Activated CD4-positive, alpha-beta T cell treated with anti-CD3 and anti-CD28 coated beads, Interleukin-2, Interleukin-4, amounts not matched to agents 100 ng/mL and 50 ng/mL, durations not matched to agents 16 hours and 8 hours (primary cell): ENCODE measurements at places on chromosomes 6 and 20.
A peak's percentile ranks its signal among the peaks of the same experiment; 100 is the strongest.

GRCh38 chr6:142444881-142445301 is 143.1 kb downstream of the ADGRG6 start:
- no peak for DNase-seq

DNA sequence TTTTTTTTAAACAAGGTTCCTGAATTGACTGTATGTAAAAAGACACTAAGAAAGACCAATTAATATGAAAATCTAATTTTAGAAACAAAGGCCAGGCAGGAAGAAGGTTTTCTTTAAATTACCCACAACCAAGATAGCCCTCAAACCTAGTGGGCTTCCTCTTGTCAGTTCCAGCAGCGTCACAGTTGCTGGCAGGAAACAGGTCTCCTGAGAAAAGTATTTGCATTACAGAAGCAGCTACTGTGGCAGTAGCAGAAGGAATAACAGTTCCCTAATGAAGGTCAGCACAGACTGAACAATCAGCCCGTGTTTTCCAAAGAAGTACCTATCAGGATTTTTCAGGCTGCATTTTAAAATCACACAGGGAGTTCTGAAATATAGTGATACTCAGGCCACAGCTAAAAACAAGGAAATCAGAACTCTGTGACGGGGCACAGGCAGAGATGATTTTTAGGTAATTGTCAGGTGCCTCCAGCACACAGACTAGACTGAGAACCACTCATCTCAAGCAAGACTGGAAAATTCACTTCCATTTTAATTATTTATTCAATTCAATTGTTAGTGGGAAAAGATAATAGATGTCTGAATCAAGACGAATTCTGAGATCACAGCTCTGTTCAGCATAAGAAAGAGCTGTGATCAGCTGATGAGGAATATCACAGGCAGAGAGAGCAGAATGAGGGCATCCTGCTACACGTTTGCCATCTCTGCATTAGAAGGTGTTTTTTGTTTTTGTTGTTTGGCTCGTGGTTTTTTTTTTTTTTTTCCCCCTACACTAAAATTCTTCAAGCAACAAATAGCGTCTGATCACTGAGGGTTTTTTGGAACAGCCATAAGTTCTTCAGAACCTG is 230.5 kb upstream of the KHDRBS2 start:
- no peak for DNase-seq

- DNase-seq, result peak; percentile 45
These were observed 125.2 kb upstream of the RALGAPA2 start for GRCh38 chr20:20837574-20838021.

- no peak for DNase-seq
These were observed 50.5 kb upstream of the PRDM1 start for GRCh38 chr6:106035655-106036054.

DNA sequence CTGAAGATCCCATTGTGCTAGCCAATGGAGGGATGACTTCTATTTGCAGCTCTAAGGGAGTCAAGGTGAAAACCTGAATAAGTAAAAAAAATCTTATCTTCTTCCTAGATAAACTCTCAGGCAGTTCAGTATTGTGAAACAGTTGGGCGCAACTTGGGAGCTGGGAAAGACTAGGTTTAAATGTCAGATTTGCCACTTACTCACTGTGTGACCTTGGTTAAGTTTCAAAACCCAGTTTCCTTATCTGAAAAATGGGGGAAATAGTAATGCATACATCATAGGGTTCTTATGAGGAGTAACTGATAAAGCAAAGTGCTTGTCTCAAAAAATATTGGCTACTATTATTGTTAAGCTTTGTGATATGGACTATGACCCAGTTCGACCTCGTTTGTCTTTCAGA is 88.8 kb downstream of the CD83 start:
- DNase-seq, result no peak

GRCh38 chr6:44316481-44316880 is 3.3 kb upstream of the AARS2 start:
- DNase-seq, result no peak

- DNase-seq, result no peak
These were observed 9.1 kb downstream of the PI16 start for GRCh38 chr6:36963451-36964290.

DNA sequence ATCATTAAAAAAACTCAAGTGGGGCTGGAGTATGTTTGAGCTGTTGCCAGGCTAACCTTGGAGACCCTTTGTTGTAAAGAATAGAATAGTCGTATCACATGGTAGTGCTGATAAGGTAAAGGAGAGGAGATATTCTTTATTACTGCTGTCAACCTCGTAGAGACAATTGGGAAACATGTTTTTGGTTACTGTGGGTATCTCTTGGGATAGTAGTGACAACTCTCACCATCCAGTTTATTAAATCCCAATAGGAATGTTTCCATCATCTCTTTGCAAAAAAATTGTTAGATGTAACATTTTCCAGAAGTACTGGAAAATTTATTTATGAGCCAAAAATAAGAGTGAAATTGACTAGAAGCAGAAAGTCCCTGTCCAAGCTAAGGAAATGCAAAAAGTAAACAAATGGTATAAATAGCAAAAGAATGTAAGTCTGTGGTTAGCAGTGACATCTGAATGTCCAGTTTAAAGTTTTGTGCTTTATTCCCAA is 829.3 kb upstream of the CITED2 start:
- DNase-seq, result no peak

- DNase-seq, result no peak
These were observed 63.0 kb upstream of the KIF25 start for GRCh38 chr6:167934426-167934864.

- no peak for DNase-seq
These were observed 1.9 kb downstream of the ACTL10 start for GRCh38 chr20:33668466-33669155.

- no peak for DNase-seq
These were observed 338.7 kb upstream of the ARID1B start for GRCh38 chr6:156438350-156438923.

GRCh38 chr6:5599127-5599526 is 337.8 kb downstream of the FARS2 start:
- DNase-seq, result no peak

- DNase-seq, result no peak
These were observed 372.2 kb upstream of the RNF217 start for GRCh38 chr6:124590001-124590400.

DNA sequence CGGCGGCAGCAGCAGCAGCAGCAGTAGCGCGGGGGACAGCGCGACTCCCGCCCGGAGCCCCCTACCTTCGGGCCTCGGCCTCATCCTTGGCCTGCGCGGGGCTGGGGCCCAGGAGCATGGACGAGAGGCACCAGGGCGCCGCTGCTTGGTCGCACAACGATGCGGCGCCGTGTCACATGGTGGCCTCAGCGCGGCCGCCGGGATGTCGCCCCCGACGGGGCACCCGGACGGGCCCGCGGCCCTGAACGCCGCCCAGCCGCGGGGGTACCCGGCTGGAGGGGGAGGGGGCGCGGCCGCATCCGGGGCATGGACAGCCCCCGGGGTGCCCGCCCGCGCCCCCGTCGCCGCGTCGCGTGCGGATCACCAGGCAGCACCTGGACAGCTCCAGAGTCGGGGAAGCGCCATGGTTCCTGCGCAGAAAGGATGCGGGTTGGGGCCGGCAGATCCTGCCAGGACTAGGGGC is 57.1 kb downstream of the CDH22 start:
- DNase-seq, result no peak

- DNase-seq, result peak; percentile 46
These were observed 8.7 kb upstream of the GTF3C6 start for GRCh38 chr6:110949679-110950285.

- no peak for DNase-seq
These were observed 40.2 kb upstream of the LRFN2 start for GRCh38 chr6:40627316-40627715.

- no peak for DNase-seq
These were observed 137.0 kb upstream of the TNFAIP3 start for GRCh38 chr6:137729866-137730629.
